WERI-Rb-1 (cell line): ENCODE measurements at places on chromosomes 12 and 14.

DNA sequence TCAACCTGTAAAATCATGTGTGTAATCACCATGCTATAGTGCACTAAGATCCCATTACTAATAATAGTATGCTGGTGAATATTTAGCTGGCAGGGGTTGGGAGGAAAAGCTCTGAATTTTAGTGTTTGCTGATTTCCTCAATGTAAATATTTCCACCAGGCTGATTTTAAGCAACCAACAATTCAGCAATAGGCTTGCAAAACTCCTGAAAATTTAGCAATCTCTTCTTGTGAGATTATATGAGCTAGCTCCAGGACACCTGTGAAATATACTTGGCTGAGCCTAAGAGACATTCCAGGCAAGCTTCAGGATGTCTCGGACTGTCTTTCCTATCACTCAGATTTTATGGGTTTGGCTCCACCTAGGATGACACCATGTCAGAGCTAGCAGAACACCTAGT is 106.9 kb upstream of the ANO4 start:
- DNase-seq, result no peak

- DNase-seq, result no peak
Measured at GRCh38 chr14:64266239-64266638, 27.9 kb downstream of the ESR2 start.

DNA sequence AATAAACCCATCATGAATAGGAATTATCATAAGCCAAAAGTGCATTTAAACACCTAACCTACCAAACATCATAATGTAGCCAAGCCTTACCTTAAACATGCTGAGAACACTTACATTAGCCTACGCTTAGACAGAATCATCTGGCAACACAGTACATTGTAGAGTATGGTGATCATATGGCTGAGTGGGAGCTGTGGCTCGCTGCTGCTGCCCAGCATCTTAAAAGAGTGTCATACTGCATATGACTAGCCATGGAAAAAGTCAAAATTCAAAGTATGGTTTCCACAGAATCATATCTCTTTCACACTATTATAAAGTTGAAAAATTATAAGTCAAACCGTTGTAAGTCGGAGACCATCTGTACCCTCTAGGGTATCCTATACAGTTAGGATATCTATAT is 32.0 kb upstream of the PRPF39 start:
- no peak for DNase-seq

DNA sequence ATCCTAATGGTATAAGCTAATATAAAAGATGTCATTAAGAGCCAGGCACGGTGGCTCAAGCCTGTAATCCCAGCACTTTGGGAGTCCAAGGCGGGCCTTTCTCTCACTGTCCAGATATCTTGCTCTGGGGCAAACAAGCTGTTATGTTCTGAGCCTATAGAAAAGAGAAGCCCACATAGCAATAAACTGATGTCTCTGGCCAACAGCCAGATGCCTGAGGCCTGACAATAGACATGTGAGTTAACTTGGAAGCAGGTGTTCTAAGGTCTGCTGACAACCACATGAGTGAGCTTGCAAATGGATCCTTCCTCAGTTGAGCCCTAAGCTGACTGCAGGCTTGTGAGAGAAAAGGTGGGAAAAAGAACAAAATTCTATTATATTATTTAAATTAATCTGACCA is 25.0 kb downstream of the YAF2 start:
- no peak for DNase-seq

DNA sequence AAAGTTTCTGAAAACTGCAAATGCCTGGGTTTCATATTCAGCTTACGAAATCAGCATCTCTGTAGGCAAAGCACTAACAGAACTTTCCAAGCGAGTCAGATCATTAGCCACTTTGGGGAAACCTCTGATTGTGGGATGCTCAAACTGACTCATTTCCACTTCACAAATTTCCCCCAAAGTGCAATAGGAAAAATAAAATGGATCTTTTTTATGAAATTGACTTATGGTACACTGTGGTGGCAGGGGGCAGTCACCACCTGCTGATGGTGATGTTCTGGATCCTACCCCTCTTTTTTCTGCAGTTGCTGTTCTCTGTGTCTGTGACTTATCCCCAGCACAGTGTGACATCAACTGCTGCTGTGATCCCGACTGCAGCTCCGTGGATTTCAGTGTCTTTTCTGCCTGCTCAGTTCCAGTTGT is 5.6 kb downstream of the TCTN1 start:
- no peak for DNase-seq

GRCh38 chr12:115988212-115988611 is 289.3 kb downstream of the MED13L start:
- DNase-seq, result no peak

DNA sequence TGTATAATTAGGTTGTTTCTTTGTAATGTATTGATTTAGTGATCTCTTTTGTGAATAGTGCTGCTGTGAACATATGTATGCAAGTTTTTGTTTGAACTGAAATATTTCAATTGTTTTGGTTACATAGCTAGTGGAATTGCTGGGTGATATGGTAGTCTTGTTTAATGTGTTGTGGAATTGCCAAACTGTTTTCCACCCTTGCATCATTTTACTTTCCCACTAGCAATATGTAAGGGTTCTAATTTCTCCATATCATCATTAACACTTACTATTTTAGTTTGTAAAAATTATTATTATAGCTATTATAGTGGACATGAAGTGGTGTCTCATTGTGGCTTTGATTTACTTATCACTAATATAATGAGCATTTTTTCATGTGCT is 5.9 kb downstream of the G2E3 start:
- no peak for DNase-seq

DNA sequence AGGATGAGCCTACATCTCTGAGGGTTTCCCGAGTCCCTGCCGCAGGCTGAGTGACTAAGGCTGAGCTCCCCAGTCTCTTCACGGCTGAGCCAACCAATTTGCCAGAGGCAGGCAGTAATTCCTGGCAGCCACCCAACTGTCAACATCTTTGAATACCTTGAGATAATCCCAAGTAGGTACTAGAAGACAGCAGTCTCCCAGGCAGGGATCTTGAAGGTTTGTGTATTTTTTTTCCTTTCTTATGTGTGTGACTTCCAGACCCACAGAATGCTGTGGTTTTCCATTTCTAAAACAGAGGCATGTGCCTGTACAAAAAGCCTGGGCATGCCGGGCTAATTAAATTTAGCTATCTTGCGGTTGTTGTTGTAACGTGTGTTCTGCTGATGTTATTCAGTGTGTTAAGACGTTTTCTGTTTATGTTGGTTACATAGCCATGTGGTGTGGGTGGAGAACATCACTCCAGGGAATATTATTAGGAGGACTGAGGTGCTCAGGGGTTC is 155.5 kb downstream of the ANO2 start:
- DNase-seq, result no peak

DNA sequence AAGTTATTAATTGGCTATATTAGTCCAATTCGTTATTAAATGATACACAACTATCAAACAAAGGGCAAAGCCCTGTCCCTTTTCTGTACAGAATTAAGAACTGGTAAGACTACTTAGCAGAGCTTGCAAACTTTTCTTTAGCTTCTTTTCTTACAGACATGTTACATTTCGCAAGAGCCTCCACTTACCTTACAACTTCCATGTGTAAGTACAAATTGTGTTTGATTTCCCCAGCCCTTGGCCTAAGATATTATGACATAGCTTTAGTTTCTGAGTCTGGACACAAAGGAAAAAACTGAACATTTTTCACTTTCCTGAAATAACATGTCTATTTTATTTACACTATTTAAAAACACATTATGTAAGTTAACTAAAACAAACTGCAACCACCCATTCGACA is 1.7 kb downstream of the ATF7 start:
- DNase-seq, result no peak

DNA sequence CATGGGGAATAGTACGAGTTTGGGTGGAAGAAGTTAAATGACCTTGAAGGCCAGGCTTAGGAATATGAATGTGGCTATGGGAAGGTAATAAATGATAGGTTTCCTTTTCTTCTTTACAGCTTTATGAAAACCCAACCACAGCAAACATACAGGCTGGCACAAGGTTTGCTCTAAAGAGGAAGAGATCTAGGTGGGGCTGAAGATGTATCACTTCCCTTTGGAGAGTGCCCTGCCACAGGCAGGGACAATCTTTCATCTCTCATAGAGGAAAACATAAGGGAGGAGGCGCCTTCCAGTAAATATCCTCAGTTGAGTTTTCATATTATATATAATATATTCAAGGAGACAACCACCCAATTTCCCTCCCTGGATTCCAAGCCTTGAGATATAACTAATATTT is 72.9 kb upstream of the FRMD6 start:
- DNase-seq, result no peak

DNA sequence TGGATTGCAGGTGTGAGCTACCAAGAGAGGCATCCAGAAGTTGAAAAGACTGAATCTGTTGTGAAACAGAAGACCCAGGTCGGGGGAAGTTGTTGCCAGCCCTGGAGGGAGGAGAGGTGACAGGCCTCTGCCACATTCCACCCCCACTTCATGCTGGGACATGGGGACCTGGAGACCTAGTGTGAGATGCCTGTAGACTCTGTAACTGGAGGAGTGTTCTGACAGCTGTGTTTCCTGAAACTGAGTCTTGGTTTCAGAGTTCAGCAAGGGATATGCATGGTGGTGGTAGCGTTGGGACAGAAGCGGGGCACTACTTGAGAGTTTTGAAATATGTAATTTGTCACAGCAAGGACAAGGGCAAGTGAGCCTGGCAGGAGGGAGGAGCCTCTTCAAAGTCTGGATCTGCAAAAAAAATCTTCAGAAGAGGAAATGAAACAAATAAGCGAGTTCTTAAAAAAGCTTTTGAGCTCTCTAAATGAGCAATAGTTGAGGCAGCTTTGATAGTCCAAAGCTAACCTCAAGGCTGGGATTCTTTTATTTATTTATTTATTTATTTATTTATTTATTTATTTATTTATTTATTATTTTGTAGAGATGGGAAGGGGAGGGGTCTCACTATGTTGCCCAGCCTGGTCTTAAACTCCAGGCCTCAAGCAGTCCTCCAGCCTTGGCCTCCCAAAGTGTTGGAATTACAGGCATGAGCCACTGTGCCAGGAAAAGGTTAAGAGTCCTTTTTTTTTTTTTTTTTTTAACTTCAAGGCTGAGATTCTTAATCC is 58.9 kb upstream of the EEA1 start:
- no peak for DNase-seq

DNA sequence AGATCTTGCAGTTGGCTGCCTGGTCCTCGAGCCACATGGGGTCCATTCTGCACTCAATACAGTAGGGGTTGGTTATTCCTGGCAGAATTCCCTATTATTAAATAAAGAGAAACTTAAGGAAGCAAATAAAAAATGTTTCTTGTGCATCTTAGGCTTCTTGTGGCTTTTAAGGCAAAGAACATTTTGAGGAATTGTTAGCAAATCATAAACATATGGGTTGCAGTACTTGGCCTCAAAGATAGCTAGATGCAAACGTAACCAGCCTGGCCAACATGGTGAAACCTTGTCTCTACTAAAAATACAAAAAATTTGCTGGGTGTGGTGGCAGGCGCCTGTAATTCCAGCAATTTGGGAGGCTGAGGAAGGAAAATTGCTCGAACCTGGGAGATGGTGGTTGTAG is 50.8 kb upstream of the KCNA5 start:
- no peak for DNase-seq

- peak; percentile 65 for DNase-seq
Measured at GRCh38 chr14:78448164-78449094, 278.3 kb downstream of the NRXN3 start.

DNA sequence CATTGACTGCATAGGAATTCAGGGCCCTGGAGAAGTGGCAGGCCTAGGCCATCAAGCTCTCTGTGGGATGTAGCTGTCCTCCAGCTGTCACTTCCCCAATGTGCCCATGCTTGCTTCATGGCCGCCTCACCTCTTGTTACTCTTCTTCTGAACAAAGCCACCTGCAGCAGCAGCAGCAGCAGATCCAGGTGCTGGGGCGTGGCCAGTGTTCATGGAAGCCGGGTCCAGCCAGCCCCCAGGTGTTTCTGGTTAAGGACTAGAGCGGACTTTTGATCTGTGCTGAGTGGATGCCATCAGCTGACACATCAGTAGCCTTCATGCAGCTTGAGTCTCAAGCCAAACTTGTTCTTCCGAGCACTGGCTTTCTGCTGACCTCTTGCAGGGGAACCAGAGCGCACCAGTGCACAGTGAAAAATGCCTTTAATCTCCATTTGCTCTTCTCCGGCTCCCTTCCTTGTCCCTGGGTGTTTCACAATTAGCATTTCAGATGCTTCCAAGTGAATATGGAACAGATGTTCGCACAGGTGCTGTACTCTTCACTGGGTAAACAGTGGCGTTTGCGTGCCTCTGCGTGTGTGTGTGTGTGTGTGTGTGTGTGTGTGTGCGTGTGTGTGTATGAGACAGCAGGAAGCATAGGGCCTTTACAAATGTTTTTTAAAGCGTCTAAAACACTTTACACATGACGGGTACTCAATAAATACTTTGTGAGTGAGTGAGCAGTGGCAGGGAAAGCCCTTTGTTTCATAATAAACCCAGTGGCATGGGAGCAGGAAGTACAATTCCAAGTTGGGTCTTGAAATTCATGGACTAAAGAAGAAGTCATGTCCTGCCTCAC is 20.1 kb downstream of the TPCN1 start:
- DNase-seq, result no peak

GRCh38 chr14:100606687-100607610 is 19.7 kb upstream of the BEGAIN start:
- DNase-seq, result no peak

- DNase-seq, result no peak
Measured at GRCh38 chr12:68176257-68176656, 16.7 kb upstream of the IFNG start.

- DNase-seq, result no peak
Measured at GRCh38 chr14:95490138-95490509, 26.3 kb downstream of the SYNE3 start.

DNA sequence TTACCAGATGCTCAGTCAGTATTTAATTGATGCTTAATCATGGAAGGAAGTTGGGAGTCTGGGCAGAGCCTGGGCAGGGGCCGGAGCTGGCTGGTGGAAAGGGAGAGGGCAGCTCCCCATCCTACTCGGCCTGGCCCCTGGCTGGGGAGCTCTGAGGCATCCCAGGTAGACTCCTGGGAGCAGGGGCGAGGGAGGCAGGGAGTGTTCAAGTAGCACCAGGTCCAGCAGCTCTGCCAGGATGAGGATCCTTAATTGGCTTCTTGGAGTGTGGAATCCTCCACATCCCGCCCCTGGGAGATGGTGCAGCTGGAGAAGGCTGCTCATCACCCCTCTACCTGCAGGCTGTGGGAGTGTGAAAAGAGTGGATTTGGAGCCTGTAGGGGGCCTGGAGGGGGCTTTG is 30.9 kb downstream of the SYNDIG1L start:
- DNase-seq, result no peak

DNA sequence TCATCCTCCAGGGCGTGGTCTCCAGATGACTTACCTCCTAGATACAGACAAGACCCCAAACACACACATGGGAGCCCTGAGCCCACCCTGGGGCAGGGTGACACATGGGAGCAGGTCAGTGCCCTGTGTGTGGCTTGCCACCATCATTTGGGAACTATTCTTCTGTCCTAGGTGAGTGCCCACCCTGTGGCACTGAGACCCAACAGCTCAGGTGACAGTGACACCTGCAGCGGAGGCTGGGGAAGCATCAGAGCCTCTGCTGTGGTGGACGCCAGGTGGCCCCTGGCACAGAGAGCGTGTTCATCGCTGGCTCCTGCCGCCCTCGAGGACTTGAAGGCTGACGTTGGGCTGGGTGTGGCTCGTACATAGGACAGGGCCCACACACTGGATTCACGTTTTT is 23.0 kb downstream of the SFSWAP start:
- DNase-seq, result no peak

- no peak for DNase-seq
Measured at GRCh38 chr12:53067993-53068770, 11.0 kb downstream of the SPRYD3 start.

GRCh38 chr12:11174022-11174421 is 3.0 kb downstream of the SMIM10L1 start:
- DNase-seq, result no peak
